Activated CD4-positive, alpha-beta T cell treated with anti-CD3 and anti-CD28 coated beads, Interleukin-2, amount 10 ng/mL, durations not matched to agents 7 days and 5 days (primary cell): ENCODE measurements at places on chromosomes 7 and 10.

GRCh38 chr10:76733441-76733936 is 904.1 kb downstream of the KCNMA1 start:
- DNase-seq, result no peak

DNA sequence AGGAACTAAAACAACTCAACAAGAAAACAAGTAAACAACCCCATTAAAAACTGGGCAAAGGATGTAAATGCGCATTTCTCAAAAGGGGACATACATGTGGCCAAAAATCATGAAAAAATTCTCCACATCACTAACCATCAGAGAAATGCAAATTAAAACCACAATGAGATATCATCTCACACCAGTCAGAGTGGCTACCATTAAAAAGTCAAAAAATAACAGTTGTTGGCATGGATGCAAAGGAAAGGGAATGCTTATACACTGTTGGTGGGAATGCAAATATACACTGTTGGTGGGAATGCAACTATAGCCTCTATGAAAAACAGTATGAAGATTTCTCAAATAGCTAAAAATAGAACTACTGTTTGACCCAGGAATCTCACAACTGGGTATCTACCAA is 60.0 kb upstream of the LANCL2 start:
- no peak for DNase-seq

DNA sequence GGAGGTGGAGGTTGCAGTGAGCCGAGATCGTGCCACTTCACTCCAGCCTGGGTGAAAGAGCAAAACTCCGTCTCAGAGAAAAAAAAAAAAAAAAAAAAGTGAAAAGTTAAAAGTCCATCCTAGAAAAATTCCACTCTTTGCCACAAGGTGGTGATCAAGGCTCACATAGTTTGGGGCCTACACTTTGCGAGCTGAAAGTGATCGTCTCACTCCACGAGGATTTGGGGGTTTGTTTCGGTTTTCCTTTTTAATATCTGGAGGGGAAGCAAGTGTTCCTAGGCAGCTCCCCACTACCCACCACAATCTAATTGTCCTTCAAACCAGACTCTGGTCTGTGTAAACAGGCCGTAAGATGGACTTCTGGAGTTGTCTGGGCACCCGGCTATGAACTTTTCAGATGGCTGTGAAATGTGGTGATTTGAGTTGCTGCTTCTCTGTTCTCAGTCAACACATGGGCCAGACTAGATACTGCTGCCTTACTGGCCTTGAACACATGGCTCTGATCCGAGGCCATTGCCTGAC is 27.1 kb downstream of the PRLHR start:
- peak; percentile 78 for DNase-seq

DNA sequence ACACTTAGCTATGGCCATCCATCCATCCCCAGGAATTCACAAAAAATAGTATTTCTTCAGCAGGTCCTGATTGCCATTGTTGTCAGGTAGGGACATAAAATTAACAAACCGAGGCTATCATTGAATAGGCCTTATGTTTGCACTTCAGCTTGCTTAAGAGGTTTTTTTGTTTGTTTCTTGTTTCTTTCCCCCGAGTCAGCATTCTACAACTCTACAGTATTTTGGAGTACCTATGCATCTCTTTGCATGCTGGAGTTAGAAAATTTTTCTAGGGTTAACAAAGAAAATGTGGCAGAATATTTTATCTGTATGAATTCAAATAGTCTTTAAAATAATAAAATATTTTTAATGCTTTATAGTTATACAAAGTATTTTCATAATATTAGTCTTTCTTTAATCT is 26.3 kb downstream of the CHRM2 start:
- no peak for DNase-seq

GRCh38 chr7:46776790-46777189 is 805.1 kb downstream of the TNS3 start:
- no peak for DNase-seq
